Cerebellum (tissue), 4 donors: ENCODE measurements at places on chromosomes 1 and 21. TPM values are rescaled to one million over a fixed set of nuclear protein-coding genes. Genes with fewer than 3 reads are reported as not detected.

GRCh38 chr1:109184687-109185086 is 29.0 kb upstream of the SARS1 start:
- no peak for DNase-seq

RNU1-4 gene
- 40,842 TPM for total RNA-seq

PTGER3 gene
- 44.7 TPM for total RNA-seq

GRCh38 chr1:108327534-108328466 is 83.9 kb upstream of the NBPF4 start:
- no peak for DNase-seq

RNF186 gene
- not detected for total RNA-seq

DNA sequence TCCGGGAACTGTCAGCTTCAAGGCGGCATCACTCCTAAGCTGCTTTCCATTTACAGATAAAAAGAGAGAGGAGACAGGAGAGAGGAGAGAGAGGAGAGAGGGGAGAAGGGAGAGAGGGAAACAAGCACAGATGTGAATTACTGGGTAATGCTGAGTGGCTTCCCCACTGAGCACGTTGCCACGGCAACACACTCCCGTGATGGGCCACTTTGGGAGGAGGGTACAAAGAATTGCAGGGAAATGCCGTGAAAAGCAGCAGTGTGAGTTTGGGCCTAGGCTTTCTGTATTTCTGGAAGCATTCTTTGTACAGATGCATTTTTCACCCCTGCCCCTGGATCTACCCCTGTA is 128.0 kb upstream of the IRF2BP2 start:
- DNase-seq: no peak

POLR3GL gene
- 5.7 TPM for total RNA-seq

DNA sequence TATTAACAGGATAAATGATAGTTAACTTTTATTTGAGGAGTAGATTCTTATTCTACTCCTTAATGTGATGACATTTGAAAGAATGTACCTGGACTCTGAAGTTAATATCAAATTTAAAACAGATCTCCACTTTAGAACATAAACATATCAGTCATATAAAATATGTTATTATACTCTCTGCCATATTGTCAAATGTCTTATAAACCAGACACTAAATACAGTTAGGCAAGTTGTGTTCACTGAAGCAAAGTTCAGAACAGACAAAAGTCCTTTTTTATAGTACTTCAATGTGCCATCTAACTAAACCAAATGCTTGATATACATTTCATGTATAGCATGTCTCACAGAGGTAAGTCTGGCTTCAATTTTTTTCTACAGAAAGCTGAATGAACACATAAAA is 285.2 kb downstream of the AKT3 start:
- no peak for DNase-seq

GRCh38 chr1:12617511-12617900 is 504 bp downstream of the DHRS3 start:
- DNase-seq: no peak

CATSPERE gene
- 1.5 TPM for total RNA-seq

SEMA6C gene
- total RNA-seq: 21.4 TPM

DNA sequence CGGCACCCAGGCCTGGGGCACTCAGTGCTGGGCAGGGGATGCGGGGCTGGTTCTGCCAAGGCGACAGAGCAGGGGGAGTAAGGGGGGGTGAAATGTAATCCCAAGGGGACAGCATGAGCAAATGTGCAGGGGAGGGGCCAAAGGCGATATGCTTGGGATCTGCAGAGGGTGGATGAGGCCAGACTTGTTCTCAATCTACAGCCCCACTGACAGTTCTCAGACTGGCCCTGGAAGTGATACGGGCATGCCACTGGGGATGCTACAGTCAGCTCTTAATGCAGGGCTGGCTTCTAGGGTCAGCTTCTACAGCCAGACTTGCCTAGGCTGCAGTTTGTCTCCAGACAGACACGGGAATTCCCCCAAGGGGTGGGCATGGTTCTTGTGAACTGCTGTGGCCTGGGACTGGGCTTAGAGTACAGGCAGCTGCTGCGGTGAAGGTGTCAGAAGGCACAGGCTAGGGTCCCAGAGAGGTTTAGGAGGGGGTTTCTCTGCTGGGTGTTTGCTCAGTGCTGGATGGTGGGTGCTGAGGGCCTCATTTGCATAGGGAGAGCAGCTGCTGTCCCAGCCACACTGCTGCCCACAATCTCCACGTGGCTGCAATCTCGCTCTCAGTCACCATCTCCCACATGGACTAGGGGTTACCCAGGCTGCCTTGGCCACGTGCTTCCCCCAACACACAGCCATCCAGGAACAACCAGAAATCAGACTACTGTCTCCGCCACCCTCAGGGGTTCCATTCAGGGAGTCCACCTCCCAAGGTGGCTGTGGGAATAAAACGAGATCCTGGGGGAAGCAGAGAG is 190.1 kb downstream of the HIVEP3 start:
- DNase-seq: no peak

GRCh38 chr1:93821423-93822144 is 57.4 kb downstream of the DNTTIP2 start:
- no peak for DNase-seq

HSPB7 gene
- total RNA-seq: 0.36 TPM

GRCh38 chr1:116092752-116093489 is 18.3 kb upstream of the MAB21L3 start:
- no peak for DNase-seq

DENND1B gene
- total RNA-seq: 29.6 TPM

- no peak for DNase-seq
Observed at GRCh38 chr1:199875337-199875736, 152.2 kb upstream of the NR5A2 start.

- DNase-seq: no peak
Observed at GRCh38 chr1:188371295-188371806, 1542.6 kb downstream of the PLA2G4A start.

DNA sequence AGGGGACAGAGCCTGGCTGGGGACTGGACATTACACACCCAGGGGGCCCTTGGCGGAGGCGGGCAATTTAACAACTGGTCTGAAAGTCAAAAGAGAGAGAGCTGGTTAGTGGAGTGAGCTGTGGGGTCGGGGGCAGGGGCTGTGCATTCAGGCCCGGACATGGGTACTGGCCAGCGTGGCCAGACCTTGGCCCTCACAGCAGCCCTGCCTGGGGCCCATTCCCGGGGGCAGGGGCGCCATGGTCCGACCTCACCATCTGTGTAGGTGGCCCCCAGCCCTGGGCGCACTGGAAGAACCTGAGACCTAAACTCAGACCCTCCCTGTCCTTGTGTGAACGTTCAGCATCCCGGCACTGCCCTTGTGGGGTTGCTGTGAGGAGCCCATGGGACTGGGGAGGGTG is 5.0 kb downstream of the CLDN19 start:
- no peak for DNase-seq

DNA sequence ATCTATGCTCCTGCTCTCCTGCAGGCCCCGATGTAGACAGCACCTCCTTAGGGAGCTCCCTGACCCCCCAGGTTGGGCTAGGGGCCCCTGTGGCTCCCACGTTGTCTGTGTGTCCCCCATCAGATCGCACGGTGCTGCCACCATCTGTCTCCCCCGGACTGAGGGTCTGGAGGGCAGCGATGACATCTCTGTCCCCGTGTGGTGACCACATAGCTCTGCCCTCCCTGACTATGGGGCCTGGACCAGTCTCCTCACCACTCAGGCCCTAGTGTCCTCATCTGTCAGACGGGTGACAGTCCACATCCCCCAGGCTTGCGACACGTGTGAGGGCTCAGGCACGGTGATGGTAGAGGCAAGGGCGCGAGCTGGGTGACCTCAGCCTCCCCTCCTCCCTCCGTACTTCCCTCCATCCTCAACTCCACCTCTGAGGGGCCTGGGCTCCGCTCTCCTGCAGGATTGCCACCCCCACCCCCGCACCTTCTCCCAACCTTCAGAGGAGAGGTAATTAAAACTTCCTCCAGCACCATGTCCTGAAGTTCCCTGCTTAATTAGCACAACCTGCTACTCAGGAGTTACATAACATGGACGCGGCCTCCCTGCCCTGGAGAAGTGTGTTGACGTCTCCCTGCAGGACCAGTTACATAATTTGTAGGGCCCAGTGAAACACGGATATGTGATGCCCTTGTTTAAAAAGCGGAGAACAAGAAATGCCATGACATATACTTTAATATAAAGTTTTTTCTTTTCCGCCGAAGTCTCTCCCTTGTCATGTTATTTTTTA is 288.2 kb downstream of the PTPRU start:
- no peak for DNase-seq

SAMD13 gene
- 5.1 TPM for total RNA-seq

- no peak for DNase-seq
Observed at GRCh38 chr1:59707178-59707791, 107.5 kb upstream of the HOOK1 start.

DNA sequence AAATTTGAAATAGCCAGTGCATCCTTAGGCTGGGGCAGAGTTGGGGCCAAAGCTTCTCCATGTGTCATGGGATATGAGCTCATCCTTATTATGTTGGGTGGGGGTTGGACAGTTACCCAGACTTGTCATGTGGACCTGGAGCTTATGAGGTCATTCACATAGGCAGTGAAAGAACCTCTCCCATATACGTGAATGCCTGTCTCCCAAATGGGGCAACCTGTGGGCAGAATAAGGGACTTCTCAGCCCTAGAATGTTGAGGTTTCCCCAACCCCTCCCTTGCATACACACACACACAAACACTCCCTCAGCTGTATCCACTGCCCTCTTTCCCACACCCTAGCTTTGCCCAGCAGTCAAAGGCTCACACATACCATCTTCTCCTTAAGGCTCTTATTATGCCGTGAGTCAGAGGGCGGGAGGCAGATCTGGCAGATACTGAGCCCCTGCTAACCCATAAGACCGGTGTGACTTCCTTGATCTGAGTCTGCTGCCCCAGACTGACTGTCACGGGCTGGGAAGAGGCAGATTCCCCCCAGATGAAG is 2.3 kb upstream of the IVL start:
- DNase-seq: no peak

DNA sequence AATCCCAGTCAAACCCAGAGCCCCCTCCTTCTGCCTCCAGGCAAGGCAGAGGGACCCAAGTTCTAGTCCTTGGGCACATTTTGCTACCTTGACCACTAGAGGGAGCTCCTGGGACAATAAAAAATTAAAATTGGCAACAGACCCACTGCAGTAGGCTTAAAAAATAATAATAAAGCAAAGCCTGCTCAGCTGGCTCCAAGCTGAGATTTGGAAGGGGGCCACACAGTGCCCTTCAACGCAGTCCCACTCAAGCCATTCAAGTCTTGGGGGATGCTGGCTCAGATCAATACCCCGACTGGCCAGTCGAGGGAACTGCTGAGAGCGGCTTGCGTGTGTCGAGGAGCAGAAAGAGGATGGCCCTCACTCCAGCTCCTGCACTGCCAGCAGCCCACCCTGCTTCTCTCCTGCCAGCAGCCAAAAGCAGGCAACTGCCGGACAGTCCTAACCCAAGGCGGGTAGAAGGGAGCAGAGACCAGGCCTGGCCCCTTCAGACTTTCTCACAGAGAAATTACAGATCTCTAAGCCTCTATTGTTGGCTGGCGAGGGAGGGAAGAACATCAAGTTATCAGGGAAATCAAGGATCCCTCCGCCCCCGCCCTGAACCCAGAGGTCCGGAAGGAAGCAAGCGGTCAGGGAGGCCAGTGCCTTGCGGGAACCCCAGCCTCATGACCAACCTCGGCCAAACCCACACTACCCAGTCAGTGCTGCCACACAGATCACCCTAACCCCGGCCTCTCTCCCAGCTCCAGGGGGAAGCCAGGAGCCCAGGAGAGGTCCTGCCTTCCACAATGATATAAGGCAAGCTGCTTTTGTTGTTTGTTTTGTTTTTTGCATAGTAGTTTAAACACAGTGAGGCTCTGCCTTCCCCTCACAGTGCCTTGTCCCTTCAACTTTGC is 4.9 kb upstream of the ALDH4A1 start:
- DNase-seq: peak; percentile 79

EFNA1 gene
- 6.9 TPM for total RNA-seq

RNU1-2 gene
- 40,842 TPM for total RNA-seq

GRCh38 chr1:40802742-40803113 is 19.1 kb downstream of the KCNQ4 start:
- no peak for DNase-seq
